Heart right ventricle (tissue), 16 donors: ENCODE measurements at places on chromosomes 1 and 21. TPM values are rescaled to one million over a fixed set of nuclear protein-coding genes. Genes with fewer than 3 reads are reported as not detected.

DNA sequence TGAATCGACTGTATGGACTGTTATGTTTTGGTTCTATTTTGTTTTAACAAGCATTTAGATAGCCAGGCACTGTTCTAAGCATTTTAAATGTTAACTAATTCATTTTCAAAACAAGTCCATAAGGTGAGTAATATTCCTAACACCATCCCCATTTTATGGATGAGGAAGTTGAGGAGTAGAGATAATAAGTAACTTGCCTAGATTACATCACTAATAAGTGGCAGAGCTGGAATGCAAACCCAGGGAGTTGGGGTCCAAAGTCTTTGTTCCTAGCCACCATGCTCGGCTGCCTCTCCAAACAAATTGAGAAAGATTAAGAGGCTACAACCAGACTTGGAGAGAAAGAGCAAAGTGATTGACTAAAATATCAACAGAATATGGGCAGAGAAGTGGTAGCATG, 12.6 kb upstream of the LEPR start:
- no peaks in the 10 kb centered on the region for H3K4me1 ChIP-seq
- no peak overlapping the region for H3K27ac ChIP-seq
- H3K36me3 ChIP-seq, result no peaks in the 10 kb centered on the region
- no peak for DNase-seq
- no peaks in the 10 kb centered on the region for H3K27me3 ChIP-seq

The EXTL1 gene
- 0.91 TPM for polyA plus RNA-seq

GRCh38 chr1:12075195-12076114, 12.4 kb downstream of the TNFRSF8 start:
- H3K4me1 ChIP-seq, result no peaks in the 10 kb centered on the region
- H3K27me3 ChIP-seq, result no peaks in the 10 kb centered on the region
- H3K27ac ChIP-seq, result no peak overlapping the region

DNA sequence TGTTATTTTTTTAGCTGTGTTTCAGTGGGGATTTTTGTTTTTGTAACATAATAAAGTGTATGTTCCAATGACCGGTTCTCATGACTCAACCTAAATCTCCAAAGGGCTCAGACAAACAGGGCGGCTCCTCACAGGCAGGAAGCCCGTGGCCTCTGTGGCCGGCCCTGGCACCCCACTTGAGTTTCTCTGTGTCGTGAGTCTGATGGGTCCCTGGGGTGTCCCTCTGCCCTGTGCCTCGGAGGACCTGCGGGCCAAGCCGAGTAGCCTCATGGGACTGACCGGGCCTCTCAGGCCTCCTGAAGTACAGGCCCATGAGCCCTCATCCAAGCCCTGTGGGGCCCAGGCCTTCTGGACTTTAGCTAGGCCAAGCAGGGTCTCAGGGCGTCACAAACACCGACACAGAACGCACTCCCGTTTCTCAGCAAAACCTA, 16.1 kb upstream of the CCDC27 start:
- H3K27me3 ChIP-seq, result peaks cover 9% of the 10 kb centered on the region
- no peak overlapping the region for H3K4me3 ChIP-seq
- peaks cover 21% of the 10 kb centered on the region for H3K4me1 ChIP-seq
- DNase-seq, result no peak
- no peaks in the 10 kb centered on the region for H3K36me3 ChIP-seq

The SPOCD1 gene
- not detected for polyA plus RNA-seq
